ENCODE measurements at places on chromosomes 3 and 15.

DNA sequence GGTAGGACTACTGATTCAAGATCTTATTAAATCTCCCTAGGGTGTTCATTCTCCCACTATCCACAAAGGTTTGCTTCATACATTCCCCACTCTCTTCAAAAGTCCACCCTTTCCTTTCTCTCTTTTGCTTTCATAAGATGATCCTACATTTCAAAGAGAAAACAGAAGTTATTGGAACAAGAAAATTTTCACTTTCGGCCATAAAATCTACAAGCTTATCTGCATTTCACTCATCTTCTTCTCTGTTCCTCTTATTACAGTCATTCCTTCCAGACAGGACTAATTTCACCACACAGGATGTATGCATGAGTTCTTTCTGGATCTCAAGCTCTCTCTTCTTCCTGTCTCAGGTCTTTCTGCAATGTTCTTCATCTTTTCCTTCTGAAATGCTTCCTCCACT, 238.7 kb downstream of the ISL2 start:
- no peak for DNase-seq

- DNase-seq = no peak
Measured at GRCh38 chr3:47611576-47611975, 32.9 kb upstream of the CSPG5 start.

- no peak for DNase-seq
Measured at GRCh38 chr3:195820186-195820585, 8.5 kb upstream of the MUC4 start.

- DNase-seq = no peak
Measured at GRCh38 chr3:135084405-135084804, 289.3 kb downstream of the EPHB1 start.

DNA sequence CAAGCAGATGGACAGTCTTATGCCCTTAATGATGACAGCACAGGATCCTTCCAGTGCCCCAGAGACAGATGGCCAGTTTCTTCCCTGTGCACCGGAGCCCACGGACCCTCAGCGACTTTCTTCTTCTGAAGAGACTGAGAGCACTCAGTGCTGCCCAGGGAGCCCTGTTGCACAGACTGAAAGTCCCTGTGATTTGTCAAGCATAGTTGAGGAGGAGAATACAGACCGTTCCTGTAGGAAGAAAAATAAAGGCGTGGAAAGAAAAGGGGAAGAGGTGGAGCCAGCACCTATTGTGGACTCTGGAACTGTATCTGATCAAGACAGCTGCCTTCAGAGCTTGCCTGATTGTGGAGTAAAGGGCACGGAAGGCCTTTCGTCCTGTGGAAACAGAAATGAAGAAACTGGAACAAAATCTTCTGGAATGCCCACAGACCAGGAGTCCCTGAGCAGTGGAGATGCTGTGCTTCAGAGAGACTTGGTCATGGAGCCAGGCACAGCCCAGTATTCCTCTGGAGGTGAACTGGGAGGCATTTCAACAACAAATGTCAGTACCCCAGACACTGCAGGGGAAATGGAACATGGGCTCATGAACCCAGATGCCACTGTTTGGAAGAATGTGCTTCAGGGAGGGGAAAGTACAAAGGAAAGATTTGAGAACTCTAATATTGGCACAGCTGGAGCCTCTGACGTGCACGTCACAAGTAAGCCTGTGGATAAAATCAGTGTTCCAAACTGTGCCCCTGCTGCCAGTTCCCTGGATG, 198.7 kb downstream of the AKAP13 start:
- DNase-seq = no peak

- DNase-seq = no peak
Measured at GRCh38 chr3:15451216-15452113, 24.1 kb downstream of the EAF1 start.

GRCh38 chr15:71422530-71423259, 307.4 kb downstream of the THSD4 start:
- DNase-seq = no peak

DNA sequence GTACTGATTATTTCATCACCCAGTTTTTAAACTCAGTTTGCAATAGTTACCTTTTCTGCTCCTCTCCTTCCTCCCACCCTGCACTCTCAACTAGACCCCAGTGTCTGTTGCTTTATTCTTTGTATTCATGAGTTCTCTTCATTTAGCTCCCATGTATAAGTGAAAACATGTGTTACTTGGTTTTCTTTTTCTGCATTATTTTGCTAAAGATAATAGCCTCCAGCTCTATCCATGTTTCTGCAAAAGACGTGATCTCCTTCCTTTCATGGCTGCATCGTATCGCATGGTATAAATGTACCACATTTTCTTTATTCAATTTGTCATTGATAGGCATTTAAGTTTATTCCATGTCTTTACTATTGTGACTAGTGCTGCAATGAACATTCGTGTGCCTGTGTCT, 79.0 kb downstream of the NAALADL2 start:
- no peak for DNase-seq

DNA sequence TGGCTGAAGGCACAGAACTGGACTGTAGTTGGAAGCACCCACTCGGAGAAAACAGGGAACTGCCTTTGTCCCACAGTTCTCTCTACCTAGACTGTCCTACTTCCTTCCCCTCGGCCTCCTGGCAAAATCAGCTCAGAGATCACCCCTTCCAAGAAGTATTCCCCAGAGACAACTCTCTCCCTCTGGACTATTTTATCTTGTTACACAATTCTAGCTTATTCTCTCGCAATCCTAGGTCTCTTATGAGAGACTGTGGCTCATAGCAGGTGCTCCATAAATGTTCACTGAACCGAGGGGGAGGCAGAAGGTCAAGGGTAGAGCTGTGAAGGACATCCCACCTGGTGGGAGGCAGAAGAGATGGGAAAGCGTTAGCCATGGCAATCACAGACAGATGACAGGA, 10.6 kb downstream of the HEG1 start:
- no peak for DNase-seq

GRCh38 chr3:50003824-50004223, 63.9 kb downstream of the RBM6 start:
- no peak for DNase-seq

- DNase-seq = no peak
Measured at GRCh38 chr3:196162679-196163078, 48.5 kb downstream of the ZDHHC19 start.

DNA sequence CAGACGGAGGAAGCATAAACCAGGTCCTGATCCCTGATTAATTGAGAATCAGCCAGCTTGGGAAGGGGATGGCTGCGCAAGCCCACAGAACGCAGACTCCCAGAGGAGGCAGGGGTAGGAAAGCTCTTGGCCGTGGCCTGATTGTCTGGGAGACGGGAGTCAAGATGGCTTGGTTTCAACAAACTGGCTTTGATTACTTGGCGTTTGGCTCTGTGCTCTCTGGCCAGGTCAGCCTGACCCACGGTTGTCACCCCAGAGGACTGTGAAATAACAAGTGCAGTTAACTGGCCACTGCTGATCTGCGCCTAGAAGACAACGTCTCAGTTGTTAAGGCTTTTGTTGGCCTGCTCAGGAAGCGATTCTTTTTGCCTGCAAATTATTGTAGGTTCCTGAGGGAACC, 387.0 kb upstream of the PROK2 start:
- DNase-seq = no peak

DNA sequence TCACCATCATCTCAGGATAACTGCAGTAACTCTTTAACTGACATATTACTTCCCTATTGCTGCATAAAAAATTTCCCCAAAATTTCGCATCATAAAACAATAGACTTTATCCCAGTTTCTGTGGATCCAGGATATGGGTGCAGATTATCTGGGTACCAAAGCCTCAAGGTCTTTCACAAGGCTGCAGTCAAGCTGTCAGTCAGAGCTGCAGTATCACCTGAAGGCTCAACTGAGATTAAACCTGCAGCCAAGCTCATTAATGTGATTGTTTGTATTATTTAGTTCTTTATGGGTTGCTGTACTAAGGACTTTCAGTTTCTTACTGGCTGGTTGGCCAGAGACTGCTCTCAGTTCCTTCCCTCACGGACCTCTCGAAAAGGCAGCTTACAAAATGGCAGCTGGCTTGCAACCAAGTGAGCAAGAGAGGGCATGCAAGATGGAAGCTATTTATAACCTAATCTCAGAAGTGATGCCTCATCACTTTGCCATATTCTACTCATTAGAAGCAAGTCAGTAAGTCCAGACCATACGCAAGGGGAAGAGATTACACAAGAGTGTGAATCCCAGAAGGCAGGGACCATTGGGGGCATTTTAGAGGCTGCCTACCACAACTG, 54.9 kb downstream of the DCUN1D1 start:
- DNase-seq = no peak

DNA sequence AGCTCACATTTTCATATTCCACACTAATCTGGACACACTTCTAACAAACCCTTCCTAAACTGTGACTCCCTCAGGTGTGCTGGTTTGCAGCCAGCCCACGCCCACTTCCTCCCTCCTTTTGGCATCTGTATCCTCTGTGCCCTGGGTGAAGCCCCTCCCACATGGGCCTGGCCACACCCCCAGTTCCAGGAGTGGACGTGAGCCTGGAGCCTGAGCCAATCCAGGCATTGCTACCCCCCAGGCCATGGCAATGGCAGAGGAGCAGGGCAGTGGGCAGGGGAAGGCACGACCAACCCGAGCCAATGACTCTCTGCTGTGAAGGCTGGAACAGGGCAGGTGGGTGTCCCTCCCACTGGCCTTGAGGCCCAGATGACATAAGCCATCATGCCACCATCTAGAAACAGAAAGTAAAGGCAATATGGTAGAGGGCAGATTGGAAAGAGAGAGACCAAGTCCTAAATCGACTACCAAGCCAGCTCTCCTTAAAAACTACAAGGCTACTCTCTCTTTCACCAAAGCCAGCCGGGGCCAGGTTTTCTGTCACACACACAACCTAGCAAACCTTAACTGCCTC, 18.6 kb downstream of the FAM174B start:
- DNase-seq = no peak

GRCh38 chr15:89130201-89130600, 41.9 kb downstream of the ABHD2 start:
- DNase-seq = no peak

DNA sequence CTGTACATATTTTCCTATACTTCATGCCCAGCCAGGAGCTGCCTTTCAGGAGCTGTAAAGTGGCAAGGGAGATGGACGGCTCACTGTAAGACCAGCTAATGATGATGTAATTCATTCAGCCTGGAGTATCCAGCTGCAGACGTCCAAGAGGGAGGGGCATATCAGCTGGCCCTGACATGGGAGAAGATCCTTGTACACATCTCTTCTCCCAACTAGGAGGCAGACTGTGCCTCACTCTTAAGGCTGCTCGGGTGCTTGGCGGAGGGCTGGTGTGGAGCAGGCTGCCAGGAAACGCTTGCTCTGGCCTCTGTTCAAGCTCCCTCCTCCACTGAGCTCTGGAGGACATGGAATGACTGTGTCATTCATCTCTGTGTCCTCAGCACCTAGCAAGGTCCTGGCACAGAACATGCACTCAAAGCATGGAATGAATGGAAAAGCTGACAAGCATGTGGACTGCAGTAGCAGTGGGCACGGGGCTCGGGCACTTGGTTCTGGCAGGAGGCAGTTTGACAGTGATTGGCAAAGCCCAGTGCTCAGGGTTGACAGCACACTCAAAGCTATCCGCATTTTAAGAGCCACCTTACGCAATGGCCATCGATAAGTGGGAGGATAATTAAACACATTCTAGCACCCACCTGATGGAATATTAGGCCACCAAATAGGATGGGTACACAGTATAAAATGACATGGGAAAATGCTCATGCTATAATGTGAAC, 72.4 kb downstream of the TBC1D2B start:
- no peak for DNase-seq

- DNase-seq = no peak
Measured at GRCh38 chr15:69132430-69132829, 28.0 kb upstream of the GLCE start.

DNA sequence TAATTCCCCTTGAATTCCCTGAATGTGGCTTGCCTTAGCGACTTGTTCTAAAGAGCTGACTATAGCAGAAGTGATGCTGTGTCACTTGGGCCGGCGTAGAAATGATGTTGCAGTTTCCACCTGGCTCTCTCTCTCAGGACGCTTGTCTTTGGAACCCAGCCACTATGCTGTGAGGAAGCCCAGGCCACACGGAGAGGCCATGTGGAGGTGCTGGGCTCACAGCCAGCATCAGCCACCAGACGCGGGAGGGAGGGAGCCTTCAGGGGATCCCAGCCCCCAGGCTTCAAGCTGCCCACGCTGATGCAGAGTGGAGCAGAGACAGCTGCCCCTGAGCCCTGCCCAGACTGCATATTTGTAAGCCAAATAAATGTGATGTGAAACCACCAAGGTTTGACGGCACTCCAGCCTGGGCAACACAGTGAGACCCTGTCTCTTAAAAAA, 18.6 kb downstream of the RNU5B-1 start:
- DNase-seq = no peak

DNA sequence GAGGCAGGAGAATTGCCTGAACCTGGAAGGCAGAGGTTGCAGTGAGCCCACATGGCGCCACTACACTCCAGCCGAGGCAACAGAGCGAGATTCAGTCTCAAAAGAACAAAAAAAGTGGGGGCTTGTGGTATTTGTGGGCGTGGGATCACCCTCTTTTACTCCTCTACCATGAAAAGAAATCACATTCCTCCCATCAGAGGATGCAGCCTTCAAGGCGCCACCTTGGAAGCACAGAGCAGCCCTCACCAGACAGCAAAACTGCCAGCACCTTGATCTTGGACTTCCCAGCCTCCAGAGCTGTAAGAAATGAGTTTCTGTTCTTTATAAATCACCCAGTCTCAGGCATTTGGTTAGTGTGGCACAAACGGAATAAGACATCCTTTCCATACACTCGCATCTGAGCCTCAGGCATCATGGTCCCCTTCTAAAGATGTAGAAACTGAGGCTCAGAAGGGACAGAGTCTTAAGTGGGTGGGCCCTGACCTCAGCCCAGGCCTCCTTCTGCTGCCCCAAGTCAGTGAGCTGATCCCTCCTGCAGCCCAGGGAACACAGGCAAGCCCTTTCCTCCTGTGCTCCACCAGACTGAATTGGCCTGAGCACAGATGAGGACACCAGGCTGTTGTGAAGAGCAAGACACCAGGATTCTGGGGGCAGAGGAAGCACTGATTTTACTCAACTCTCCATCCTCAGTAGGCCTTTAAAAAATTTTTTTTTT, 201.7 kb upstream of the LINGO1 start:
- DNase-seq = no peak

DNA sequence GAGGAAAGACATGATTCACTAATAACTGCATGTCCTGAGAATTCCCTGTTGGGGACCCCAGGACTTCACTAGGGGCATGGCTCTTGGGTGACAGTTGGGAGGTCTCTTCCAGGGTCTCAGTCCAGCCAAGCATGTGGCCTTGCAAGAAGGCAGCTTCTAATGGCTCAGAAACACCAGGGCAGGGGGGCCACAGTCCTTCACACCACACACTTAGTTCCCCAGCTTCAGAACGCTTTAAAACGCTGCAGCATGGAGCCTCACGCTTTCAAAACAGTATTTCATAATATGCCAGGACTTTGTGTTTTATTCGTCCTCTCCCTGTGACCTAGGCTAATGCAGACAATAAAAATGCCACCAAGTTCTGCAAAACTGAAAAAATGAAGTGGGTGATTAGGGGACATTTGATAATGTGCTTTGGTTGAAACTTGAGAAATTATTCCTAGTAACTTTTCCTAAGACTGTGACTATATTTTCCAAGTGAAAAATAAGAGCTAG, 48.4 kb upstream of the LIMD1 start:
- no peak for DNase-seq

GRCh38 chr3:49725906-49726681, 2.3 kb upstream of the GMPPB start:
- DNase-seq = no peak

- no peak for DNase-seq
Measured at GRCh38 chr3:183896610-183897009, 11.9 kb upstream of the PARL start.

Data from CD4-positive, alpha-beta T cell treated with Interleukin-6 for 4 hours (primary cell).